Sigmoid colon (tissue), 7 donors: ENCODE measurements at places on chromosomes 7 and 10.

DNA sequence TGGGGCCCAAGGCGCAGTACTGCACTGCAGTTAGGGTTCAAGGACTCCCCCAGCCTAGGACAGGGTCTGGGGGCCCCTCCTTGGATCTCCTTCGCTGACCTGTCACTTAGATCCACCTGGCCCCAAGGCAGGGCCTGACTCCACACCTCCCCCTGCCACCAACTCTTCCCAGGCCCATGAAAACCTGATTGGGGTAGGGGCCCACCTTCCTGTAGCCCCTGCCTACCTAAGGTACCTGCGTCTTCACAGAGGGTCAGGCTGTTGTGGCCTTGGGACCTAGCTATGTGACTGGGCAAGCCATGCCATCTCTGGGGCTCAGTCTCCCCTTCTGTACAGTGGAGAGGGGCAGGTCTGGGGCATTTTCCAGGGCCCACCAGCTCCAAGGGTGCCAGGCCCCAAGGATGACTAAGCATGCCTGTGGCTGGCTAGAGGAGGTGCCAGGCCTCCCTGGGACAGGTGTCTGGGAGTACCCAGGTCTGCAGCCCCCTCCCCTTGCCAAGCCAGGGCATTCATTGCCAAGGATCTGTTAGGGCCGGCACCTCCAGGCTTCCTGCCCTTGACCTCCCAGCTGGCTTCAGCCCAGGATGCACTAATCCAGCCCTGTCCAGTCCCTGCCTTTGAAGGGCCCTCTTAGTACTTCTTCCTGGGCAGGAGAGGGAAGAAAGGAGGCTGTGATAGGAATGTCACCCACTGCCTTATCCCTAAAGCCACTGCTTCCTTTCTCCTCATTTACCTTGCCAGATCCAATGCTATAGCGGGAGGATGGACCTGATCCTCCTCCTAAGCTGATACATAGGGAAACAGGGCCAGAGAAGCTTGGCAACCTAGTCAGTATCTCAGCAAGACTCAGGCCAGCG, 1.3 kb downstream of the LIMK1 start:
- DNase-seq, result no peak

GRCh38 chr10:112230325-112230988, 46.9 kb upstream of the GPAM start:
- DNase-seq, result no peak

- DNase-seq, result no peak
Observed at GRCh38 chr10:123703195-123703790, 37.1 kb downstream of the GPR26 start.

DNA sequence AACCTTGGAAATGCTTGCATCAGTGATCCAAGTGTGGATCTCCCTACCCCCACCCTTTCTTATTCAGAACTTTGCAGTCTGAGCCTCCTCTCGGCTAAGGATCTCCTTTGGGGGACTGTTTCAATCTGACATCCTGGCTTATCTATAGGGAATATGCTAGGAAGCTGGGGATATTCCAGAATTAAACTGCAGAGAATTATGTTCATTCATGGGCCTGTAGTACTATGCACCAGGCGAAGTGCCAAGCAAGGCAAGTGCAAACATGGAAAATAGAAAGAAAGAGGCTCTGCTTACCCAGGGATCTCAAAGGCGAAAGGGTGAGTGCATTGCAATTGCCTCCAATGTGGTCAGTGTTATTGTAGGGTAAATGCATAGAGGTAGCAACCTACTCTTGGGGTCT, 96.5 kb downstream of the CACNB2 start:
- no peak for DNase-seq

- DNase-seq, result no peak
Observed at GRCh38 chr7:141460781-141461715, 90.2 kb upstream of the AGK start.

DNA sequence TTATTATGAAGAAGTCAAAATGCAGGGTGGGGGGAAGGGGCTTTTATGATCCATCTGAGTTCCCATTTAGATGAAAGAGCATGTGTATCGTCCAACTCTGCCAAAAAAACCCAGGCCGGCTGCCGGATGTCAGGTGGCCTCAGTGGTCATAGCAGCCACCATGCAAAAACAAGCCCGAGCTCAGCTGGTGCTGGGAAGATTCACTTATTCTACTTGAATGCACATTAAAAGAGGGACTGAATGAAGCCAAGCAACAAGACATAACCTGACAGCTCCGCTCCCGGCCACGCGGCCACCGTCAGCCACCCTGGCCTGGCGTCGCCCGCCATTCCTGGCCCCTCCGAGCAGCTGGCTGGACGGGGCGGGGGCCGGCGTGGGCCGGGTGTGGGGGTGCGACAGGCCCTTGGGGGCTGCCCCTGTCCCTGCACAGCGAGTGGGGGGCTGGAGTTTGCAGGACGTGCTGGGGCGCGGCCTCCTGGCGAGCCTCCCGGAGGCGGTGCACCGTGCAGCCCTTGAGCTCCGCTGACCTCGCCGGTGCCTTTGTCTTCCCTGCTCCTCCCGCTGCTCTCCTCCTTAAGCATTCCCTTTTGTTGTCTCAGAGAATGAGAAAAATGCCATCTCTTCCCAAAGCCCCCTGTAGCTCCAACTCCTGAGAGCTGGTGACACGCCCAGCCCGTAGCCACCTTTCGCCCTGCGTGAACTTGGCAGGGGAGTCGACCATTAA, 67.8 kb downstream of the EBF3 start:
- no peak for DNase-seq

- DNase-seq, result no peak
Observed at GRCh38 chr7:25805027-25805687, 346.8 kb upstream of the NFE2L3 start.

DNA sequence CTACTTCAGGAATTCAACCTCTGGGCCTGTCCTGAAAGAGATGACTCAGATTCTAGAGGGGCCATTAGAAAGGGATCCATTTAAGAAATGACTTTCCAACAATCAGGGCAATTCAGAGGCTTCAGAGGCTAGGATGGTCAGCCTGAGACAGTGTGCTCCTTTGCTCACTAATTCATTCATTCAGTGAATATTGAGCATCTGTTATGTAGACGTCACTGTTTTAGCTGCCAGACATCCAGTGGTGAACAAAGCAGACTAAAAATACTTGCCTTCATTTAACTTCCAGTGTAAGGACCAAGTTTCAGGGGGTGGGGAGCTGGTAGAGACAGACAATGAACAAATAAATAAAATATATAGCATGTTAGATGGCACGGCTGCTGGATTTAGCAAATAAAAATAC, 1.6 kb downstream of the KIAA1217 start:
- DNase-seq, result no peak

GRCh38 chr10:6542999-6543430, 37.1 kb downstream of the PRKCQ start:
- no peak for DNase-seq

GRCh38 chr7:44347546-44348114, 22.2 kb upstream of the CAMK2B start:
- DNase-seq, result no peak

DNA sequence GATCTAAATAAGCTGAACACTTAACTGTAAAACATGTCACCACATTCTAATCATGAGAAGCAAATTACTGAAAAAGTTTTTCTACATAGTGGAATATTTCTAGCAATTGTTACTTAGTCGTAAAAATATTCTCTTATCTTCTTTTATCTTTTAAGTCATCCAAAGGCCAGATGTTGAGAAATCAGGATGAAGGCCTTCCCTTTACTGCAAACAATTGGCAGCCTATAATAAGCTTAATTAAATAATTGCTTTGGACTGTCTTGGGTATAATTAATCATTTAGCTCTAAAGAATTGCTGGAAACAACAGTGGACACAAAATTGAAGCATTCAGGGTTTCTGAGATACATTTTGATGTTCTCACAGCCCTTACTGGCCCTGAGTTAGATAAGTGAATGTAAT, 226.5 kb downstream of the FANK1 start:
- DNase-seq, result no peak

DNA sequence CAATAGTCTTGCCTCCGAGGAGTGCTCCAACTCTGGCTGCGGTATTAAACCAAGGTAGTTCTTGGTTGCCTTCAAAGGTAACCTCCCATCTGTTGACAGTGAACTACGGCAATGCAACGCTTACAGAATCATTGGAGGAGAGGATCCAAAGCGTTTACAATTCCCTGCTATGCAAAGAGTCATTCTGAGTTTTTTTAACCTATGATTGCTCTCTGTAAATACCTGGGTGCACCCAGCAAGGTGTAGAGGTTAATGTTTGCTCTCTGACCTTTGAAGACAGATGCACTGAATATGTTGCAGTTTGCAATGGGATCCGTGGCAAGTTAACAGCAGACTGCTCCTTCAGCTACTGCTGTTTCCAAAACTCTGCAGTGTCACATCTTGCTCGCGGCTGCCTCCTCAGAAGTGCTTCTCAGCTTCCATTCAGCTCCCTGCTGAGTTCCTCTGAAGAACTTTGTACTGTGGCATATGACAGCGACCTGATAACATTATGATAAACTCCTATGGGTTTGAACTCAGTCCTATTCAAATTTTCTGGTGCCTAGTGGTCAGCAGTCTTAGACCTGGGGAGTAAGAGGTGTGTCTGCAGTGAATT, 29.0 kb downstream of the KIAA1217 start:
- DNase-seq, result no peak

DNA sequence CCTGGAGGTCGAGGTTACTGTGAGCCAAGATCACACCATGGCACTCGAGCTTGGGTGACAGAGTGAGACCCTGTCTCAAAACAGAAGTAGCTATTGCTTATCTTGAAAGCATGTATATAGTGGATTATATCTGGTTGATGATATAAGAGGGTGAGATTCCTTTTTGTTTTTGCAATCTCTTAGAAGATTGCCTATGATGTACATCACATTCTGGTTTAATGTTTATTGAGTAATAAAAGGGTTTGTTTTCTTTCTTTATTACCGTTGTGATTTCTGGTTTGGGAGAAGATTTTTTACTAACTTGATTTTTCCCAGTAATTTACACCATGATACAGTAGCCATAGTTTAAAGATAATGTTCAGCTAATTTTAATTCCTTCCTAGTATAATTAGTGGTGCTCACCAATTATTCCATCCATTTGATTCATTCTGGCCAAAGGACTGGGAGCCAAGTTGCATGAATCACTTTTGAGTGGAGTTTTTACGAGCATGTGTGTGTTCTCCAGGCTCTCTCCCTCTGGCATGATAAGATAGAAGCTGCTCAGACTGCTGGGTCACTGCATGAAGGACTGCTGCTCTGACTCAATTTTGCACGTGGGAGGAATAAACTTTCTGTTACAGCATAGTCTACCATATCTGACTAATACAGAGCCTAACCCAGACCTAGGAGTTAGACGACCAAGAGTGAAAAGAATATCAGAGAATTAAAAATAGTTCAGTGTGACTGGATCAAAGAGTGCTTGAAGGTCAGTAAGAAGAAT, 13.5 kb upstream of the TSPAN13 start:
- no peak for DNase-seq

DNA sequence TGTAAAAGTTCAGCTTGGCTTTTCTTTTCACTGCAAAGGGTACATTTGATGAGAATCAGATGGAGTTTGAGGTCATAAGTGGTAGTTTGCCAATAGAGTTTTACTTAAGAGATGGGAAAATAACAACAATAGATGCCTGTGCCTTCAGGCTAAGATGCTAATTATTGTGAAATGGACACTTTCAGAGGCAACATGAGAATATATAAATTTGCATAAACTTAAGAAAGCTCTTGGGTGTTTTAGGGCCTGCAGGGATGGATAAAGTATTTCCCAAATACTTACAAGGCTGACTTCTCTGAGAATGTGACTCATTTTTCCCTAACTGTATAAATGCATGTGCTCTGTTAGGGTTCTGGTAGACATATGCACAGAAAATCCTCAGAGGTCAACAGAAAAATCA, 200.3 kb upstream of the SVIL start:
- no peak for DNase-seq

GRCh38 chr10:71040846-71041605, 152.7 kb upstream of the PCBD1 start:
- no peak for DNase-seq

DNA sequence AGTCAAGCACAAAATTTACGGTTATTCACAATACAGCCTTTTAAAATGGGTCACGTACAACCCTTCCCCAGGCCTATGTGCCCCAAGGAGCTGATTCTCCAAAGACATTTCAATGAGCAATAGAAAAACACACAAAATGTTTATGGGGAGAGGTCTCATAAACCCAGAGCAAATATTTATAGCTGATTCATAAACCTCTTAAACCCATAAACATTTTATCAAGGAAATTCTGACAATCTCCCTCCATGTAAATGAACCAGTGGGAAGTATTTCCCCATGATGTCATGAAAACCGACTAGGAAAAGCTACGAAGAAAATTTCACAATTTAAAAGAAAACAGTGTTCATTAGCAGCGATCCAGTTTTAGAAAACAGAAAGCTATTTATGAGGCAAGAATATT, 36.0 kb downstream of the SFMBT2 start:
- no peak for DNase-seq

GRCh38 chr7:68679459-68680234, 918.6 kb upstream of the AUTS2 start:
- no peak for DNase-seq

GRCh38 chr10:61951144-61951483, 49.6 kb downstream of the ARID5B start:
- DNase-seq, result no peak

DNA sequence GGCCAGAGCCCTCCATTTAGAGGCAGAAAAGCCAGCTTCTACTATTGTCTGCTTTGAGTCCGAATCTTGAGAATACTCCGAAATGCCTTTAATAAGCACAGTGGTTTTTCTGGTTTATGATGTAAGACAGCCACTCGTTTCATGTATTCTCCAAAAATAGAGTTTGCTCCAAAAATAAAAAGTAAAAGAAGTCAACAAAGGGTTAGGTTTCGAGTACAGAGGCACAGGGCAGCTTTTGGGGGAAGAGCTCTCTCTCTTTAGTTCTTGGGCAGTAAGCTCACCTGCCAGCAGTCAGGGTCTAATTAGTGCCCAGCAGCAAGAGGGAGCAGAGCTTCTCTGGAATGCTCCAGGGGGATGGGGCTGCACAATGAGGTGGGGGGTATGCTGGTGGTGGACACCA, 20.2 kb downstream of the CREB3L2 start:
- DNase-seq, result no peak

GRCh38 chr7:109890622-109891021, 1200.3 kb upstream of the LRRN3 start:
- DNase-seq, result no peak

DNA sequence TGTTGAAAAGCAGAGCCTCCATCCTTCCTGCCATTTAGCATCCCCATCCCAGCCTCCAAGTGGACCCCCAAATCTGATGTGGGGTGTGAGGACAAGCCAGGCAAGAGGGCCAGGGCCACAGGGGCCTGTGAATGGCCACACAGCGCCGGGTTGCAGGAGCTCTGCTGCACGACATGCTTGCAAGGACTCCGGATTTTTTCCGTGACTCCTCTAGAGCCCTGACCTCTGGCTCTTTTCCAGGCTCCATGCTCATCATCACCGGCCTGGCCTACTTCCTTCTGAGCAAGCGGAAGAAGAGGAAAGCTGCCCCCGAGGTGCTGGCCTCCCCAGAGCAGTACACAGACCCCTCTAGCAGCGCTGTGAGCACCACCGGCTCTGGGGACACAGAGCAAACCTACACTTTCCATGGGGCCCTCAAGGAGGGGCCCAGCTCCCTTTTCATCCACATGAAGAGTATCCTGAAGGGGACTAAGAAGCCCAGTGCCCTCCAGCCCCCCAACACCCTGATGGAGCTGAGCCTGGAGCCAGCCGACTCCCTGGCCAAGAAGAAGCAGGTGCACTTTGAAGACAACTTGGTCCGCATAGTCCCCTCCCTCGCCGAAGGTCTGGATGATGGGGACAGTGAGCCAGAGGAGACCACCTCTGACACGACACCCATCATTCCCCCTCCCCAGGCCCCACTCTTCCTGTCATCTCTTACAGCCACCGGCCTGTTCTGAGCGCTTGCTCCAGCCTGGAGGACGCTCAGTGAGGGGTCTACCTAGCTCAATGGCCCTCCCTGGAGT, 23.5 kb downstream of the TMEM72 start:
- peak; percentile 62 for DNase-seq
